Brain pericyte (primary cell): ENCODE measurements at places on chromosomes 7 and 10.

DNA sequence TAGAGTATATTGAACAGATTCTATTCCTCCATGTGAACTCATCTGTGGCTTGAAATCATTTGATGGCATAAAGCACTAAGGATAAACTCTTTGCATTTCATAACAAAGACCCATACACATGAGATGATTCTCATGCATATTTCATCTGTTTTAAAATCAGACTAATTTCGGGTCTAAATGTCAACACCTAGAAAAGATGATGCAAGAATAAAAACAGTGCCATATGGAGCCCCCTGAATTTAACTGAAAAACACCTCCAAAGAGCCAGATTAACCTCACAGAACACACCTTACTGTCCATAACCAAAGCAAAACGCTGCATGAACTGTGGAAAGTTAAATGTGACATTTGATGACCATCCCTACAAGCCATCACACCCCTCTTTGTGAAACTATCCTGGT lies 59.7 kb downstream of the ELAPOR2 start:
- DNase-seq: no peak

DNA sequence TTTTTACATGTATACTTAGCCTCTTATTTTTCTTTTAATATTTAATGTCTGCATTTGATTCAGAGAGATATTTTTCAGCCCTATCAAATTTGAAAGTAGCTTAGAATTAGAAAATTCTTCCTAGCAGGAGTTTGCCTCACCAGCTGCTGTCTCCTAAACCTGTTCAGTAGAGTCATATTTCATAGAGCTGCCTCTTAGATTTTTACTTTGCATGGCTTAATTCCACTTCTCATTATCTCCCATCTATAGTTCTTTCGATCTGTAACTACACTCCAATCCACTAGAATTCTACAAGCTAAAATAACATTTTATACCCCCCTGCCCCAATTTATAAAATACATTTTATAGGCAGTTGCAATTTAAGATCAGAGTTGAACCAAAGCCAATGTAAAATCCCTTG lies 227.0 kb downstream of the ANK3 start:
- no peak for DNase-seq

- DNase-seq: no peak
Observed at GRCh38 chr7:105391429-105391828, 2.7 kb upstream of the SRPK2 start.

DNA sequence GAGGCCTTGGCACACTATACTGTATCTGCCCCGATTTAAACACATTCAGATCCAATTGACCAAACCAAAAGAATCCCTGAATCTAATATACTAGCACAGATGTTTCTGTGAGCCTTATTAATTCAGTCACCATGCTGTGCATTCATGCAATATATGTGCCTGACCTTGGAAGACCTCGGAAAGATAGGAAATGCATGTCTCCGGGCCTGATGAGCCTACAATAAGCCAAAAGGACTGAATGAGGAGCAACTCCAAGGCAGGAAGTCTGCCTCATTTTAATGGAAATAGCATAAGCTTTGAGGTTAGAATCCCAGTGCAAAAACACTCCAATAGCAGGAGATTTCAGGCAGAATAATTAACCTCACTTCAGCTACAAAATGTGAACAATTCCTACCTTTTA lies 316.7 kb downstream of the LRRTM3 start:
- DNase-seq: no peak

DNA sequence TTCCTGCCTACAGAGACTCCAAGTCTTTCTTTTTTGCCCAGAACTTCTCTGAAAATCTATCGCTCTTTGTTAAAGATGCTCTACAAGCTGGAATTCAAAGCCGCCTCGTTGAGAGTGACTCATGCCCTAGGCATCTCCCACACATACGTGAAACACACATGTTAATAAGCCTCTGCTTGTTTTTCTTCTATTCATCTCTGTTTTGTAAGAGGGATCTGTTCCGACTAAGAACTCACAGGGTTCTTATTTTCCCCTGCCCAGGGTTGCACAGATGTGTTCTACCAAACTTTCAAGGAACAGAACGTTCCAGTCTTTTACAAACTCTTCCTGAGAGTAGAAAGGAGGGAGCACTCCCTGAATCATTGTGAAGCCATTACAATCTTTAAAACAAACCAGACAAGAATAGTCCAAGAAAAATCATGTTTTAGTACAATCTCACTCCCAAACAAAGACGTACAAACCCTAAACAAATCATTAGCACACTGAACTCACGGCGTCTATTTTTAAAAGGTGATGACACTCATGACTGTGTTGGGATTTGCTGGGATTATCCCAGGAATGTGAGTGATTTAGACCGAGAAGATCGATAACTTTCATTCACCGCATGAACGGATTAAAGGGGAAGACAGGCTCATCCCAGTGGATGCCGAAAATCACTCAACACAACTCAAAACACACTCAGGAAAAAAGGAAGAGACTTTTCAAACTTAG lies 55.3 kb upstream of the INPP5A start:
- DNase-seq: no peak

GRCh38 chr10:104589871-104590270 lies 51.2 kb upstream of the SORCS3 start:
- no peak for DNase-seq

- no peak for DNase-seq
Observed at GRCh38 chr10:86155054-86155921, 211.3 kb downstream of the GRID1 start.

DNA sequence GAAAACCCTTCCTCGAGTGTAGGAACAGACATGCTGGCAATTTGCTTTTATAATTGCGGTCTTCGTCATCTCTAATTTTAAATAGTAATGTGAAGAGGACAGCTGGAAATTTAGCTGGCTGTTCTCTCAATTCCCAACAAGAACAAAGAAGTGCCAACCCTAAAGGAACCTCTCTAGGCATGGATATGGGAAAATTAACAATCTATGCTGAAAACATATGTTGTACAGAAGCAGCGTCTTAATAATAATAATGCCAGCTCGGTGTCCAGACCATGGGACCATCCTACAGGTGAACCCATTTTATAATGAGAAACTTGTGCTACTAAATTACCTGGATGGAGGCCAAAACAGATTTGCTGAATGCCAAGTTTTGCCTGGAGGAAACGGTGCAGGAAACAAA lies 641.4 kb upstream of the MGMT start:
- DNase-seq: no peak

DNA sequence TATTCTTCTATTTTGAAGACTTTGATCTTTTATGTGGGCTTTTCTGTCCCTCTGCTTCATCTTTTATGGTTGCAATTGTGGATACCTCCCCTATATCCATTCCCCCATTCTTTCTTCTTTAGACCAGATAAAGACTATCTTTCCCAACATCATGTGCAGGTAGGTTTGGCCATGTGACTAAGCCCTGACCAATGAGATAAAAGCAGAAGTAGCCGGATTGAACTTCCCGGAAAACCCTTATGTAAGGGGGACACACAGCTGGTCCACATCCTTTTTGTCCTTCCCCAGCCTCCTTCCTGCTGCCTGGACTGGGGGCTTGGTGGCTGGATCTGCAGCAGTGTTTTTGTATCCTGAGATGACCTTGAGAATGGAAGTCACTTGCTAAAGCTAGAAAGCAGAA lies 33.5 kb upstream of the EXOC6 start:
- DNase-seq: no peak

DNA sequence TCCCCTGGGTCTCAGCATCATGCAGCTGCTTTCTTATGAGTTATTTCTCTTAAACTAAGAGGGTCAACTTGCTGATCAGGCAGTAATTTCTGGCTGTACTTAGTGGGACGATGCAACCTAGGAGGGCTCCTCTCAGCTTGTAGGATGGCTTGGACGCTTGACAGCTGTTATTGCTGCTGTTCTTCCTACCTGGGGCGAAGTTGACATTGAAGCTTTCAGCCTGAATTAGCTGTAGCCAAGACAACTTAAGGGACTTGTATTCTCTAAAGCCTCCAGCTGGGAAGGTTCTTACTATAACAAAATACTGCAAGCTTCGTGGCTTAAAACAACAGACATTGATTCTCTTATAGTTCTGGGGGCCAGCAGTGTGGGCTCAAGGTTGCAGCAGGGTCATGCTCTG lies 224.9 kb downstream of the ACTR3B start:
- DNase-seq: no peak

DNA sequence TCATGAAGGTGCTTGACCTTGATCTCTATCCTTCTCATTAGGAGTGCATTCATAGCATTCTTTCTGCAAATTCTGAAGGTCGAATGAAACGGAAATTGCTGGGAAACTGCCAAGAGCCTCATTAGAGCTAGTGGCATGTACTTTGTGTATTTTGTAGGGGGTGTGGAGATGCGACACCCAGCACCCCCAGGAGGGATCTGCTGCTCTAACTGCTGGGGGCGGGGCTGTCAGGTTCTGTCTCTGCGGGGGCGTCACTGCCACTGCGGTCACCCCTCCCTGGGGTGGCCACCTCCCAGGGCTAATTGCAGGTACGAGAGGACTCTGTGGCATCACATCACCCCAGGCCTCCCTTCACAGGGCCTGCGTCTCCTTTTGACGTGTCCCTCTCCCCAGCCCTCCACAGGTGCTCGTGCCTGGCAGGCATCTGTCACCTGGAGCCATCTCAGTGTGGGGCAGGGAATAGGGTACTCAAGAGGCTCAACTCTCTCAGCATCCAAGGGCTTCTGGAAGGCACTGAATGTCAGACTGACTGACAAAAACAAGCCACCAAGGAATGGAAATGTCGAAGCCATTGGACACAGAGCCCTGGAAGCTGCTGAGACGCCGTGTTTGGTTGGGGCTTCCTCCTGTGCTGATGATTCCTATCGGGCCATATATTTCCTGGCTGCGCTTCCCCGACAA lies 151.1 kb downstream of the ACTR3B start:
- DNase-seq: no peak

DNA sequence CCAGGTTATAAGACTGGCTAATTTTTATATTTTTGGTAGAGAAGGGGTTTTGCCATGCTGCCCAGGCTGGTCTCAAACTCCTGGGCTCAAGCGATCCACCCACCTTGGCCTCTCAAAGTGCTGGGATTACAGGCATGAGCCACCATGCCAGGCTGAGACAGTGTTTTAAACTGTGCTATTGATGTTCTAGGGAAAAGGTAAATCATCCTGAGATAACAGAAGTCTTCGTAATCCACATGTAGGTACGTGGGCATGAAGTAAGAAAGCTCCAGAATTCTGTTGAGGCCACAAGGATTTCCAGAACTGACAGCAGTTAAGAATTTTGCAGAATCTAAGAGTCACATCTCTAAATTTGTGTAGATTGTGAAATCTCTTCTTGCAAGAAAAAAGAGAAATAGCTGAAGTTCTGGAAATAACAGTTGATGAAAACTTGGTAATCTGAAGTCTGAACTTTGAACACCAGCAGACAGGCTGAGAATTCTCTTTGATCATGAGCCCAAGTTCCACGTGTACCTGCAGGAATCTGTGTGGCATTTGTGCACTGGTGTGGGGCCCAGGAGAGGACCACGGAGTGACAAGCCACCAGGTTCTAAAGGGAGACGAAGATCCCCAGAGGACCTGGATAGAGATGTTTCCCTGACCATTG lies 24.6 kb downstream of the C7orf33 start:
- no peak for DNase-seq

- DNase-seq: no peak
Observed at GRCh38 chr10:77926566-77927401, at the start of gene DLG5. DLG5 (minus strand) TSS chr10:77926755; CDS start chr10:77926520, 235 bp downstream.

GRCh38 chr10:73876971-73877370 lies 2.6 kb upstream of the CAMK2G start:
- DNase-seq: no peak

DNA sequence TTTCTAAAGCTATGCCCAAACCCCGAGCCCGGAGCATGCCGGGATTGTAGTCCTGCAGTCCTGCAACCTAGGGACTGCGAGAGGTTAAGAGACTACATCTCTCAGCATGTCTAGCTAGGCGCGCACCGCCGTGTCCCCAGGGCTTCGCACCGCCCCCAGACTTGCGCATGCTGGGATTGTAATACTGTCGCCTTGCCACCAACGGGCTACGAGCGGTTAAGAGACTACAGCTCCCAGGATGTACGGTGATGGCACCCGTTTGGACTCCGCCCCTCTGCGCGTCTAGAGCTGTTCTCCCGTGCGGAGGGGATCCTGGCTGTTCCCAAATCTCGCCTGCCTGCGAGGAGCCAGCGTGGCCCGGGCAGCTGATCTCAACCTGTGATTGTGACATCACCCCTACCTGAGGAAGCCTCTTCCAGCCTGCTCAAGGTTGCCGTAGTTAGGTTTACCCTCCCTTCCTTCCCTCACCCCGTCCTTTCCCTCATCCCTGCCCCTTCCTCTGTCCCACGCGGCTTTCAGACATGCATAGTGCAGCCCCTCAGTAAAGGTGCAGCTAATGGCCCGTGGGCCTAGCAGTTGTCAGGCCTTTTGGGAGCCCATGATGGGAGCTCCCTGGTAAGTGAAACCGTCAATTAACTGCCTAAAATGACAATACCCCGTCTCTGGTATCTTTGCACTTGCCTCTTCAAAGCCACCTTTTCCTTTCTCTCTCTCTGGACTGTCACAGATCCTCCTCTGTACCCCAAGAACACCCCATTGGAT lies 6.3 kb upstream of the ZNF736 start:
- DNase-seq: peak; percentile 54

- no peak for DNase-seq
Observed at GRCh38 chr10:28533186-28533564, 257 bp downstream of the WAC start.

DNA sequence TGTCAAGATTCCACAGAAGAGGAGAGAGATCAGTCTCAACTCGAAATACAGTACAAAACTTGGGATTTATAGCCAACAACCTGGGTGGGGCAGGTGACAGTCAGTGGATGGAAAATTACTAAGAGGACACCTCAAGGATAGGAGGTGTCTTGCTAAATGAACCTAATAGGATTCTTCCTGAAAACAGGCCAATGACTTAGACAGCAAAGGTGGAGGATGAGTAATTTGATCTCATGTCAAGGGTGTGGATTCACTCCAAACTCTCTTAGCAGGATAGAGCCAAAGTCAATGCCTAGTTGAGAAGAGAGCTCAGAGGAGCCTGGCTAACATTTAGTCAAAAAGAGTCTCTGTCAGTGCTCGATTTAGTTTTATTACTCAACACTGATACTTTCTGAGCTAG lies 106.7 kb upstream of the INSYN2A start:
- DNase-seq: no peak

- no peak for DNase-seq
Observed at GRCh38 chr7:109579901-109580300, 1010.2 kb downstream of the DNAJB9 start.

GRCh38 chr10:107010531-107010930 lies 154.0 kb downstream of the SORCS1 start:
- DNase-seq: no peak

DNA sequence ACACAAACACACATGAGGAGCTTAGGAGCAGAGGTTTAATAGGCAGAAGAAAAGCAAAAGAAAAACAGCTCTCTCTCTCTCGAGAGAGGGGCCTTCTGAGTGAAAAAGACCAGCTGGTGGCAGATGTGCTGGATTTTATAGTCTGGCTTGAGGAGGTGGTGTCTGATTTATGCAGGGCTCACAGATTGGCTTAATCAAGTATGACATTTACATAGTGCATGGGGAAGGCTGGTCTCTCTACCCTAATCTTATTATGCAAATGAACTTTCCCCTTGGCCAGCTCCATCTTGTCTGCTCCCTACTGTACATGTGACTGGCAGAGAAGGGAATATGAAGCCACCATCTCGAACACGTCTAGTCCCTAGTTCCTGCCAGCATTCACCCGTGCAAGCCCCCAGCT lies 219.5 kb upstream of the ZNF804B start:
- no peak for DNase-seq
